ENCODE measurements at places on chromosomes 5 and 9.
A peak's percentile ranks its signal among the peaks of the same experiment; 100 is the strongest.

GRCh38 chr5:176690911-176691310 is 43.6 kb downstream of the TSPAN17 start:
- DNase-seq: no peak

- DNase-seq: no peak
Measured at GRCh38 chr5:65026816-65027548, 258.3 kb downstream of the CWC27 start.

DNA sequence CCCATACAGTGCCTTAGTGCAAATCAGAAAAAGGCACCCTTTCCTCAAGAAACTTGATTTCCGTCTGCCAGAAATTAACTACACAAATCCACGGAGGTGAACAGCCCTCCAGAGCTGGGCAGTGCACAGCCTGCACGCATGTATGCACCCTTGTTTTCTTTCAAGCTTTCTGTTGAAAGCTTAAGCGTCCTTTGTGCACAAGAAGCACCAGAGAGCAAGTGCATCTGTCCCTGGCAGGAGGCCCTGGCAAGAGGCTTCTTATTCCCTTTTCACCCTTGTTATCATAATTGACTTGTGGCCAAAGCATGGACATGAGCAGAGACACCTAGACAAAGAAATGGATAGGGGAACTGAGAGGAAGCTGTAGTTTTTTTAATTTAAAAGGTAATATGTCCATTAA is 47.4 kb upstream of the ATG10 start:
- DNase-seq: no peak

DNA sequence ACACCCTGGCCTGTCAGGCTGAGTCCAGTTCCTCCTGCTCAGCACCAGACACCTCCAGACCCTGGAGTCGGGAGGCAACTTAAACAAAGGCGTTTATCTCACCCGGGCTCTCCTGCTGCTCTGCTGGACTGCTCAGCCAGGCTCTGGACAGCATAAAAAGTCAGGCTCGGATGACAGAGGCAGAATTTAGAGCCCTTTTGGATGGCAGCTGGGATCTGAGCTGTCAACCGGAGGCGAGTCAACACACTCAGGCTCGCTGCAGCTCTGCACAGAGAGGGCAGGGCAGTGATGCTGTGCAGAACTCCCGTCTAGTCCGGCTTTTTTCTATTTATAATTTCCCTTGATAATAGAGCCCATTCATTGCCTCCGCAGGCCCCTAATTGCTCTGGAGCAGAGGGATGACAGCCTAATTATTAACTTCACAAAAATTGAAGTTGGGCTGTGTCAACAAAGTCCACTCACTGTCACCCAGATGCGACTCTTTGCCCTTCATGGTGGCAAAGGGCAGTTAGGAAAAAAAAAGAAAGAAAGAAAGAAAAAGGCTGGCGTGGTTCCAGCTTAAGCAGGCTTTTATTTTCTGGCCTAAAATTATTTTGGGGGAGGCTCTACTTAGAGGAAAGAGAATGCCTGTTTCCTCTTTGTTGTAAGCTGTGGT is 37.6 kb downstream of the STC2 start:
- no peak for DNase-seq

- DNase-seq: no peak
Measured at GRCh38 chr5:178941361-178941760, 363 bp downstream of the ZNF454 start.

DNA sequence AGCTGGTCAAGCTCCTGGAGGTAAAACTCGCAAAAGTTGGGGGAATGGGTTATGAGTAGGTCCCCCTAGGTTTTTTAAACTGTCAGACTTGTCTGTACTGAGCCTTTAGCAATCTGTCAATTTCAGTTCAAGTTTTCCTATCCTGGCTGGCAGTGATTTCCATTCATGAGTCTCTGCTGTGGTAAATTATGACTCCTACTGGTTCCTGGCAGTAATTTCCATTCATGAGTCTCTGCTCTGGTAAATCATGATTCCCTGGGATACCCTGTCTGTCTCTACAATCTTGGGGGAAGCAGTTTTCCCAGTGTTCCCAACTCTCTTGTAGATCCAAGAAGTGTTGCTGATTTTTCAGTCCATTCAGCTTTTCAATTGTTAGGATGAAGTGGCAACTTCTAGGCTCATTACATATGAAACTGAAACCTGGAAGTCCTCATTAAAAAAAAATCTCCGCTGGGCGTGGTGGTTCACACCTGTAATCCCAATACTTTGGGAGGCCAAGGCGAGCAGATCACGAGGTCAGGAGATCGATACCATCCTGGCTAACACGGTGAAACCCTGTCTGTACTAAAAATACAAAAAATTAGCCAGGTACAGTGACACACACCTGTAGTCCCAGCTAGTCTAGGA is 91.3 kb upstream of the GPBP1 start:
- peak; percentile 18 for DNase-seq

- DNase-seq: no peak
Measured at GRCh38 chr5:150044329-150044681, 42.0 kb downstream of the CSF1R start.

GRCh38 chr5:107948377-107948776 is 277.6 kb upstream of the EFNA5 start:
- DNase-seq: no peak

GRCh38 chr9:85224729-85225128 is 517.0 kb downstream of the AGTPBP1 start:
- DNase-seq: no peak

DNA sequence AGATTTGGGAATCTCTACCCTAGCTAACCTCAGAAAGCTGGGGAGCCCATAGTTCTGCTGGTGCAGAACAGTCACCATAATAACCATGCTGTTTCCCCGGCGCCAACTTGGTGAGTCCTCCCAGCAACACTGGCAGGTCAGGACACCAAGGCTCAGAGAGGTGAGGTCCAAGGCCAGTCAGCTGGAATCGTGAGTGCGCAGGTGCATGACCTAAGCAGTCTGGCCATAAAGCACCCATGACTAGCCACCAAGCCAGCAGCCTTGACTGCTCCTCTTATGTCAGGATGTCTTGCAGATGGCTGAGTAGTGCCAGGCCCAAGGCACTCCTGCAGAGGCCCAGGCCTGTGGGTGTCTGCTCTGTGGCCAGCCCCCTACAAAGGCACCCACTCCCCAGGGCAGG is 2.6 kb downstream of the RNF44 start:
- DNase-seq: no peak

DNA sequence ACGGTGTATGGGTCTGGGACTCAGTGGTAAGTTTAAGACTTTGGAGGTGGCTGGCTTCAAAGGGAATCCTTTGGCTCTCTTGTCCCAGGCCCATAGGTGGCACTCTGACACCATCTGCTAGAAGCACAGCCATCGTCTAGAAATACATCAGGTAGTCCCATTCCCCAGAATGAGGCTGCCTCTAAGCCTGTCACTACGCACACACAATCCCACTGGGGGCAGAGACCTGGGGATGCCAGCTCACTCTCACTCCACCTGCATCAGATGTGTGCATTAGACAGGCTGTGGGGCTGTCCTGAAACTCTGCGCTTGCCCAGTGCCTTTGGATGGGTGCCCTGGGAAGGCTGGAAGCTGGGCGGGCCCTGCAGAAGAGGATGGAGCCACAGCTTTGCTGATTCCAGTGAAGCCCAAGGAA is 127.5 kb upstream of the PANK3 start:
- no peak for DNase-seq

DNA sequence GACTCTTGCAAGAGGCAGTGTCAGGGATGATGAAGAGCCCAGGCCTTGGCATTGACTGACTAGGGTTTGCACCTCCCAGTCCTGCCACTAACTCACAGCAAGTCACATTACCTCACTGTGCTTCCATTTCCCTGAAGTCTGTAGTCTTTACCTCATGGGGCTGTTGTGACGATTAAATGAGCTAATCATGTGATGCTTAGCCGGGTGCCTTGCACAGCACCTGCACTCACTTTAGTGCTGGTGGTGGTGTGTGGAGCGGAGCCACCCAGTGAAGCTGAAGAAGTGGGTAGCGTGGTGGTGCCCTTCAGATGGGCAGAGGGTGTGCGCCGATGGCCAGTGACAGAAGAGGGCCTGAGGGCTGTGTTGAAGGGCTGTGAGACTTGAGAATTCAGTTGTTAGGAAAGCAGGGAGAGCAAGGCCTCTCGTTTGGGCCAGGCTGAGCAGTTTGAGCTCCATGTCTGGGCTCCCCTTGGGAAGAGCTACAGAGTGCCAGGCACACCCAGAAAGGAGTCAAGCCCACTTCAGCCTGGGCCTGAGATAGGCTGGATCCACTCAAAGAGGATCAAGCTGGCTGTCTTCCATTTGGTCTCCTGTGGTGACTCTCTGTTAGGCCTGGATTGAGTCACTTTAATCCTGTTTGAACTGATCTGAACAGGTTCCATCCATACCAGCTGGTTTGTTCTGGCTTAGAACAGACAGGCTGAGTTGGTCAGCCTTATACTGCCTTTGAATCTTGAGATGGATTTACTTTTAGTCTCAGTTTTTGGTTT is 42.5 kb downstream of the RALGPS1 start:
- no peak for DNase-seq

DNA sequence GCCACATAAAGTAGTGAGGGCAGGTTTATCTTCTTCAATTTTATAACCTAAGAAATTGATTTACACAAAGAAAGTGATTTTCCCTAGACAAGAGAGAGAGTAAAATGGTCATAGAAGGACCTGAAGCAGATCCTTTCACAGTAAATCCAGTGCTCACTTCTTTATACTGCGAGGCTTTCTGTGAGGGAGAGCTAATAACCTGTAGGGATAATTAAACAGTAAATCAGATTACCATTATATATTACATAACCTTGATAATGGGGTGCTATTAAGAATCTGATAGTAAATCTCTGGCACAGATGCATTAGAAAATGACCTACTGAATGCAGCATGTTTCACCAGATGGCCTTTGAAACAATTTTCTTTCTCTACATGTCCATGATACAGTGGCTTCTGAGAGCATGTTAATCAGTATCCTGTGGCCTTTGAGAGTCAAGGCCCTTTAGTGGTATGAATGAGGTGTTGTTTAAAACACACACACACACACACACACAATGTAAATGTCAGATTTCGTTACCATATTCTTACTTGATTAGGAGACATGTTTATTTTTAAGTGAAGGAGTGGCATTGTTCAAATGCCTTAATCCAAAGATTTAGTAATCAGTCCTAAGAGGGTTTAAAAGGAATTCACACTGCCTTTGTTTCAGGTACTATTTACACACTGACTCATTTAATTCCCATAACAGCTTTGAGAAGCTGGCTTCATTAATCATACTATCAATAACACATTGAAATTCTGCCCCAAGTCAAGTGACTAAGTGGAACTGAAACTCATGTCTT is 124.7 kb downstream of the ALDH1A1 start:
- no peak for DNase-seq

- DNase-seq: no peak
Measured at GRCh38 chr5:126987271-126987899, 43.0 kb downstream of the MARCHF3 start.

DNA sequence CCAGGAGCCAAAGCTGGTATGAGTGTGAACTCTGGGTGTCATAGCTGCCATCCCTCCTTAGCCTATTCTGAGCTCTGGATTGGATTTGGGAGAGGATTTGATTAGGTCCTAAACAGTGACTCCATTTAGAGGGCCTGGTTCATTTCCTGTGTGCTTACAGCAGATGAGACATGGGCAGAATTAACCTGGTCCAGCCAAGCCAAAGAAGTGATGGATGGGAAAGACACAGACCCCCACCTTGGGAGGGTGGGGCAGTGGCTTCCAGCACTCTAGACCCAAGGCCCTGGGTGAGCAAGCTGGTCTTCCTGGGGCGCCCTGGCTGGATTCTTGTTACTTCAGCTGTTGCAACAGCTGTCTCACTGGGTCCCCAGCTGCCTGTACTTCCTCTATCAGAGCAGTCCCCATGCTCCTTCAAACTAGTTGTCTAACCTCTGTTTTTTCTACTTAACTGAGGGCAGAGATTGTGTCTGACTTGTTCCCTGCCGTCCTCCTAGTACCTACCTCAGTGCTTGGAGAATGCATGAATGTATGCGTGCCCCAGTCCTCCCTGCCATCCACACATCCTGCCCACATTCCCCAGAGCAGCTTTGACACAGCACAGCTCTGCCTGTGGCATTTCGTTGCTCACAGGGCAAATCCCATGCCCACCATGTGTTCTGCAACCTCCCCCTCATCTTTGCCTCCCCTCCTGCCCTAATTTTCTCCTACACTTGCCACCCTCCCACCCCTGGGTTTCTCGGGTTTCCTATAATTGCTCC is 115.9 kb downstream of the RGS3 start:
- DNase-seq: no peak

DNA sequence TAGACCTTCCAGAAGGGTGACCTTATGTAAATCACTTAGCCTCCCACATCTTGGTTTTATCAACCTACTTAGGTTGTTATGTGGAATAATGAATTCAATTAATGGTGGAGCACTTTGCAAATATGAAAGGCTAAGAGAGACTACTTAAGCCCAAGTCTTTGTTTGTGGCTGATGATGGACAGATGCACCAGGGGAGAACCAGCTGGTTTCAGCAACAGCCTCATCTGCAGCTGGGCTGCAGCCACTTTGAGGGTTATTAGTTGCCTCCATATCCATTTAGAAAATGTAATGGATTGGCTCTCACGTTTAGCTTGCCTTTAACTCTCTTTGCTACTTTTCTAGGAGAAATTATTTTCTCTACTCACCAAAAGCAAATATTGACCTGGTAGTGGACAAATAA is 146.6 kb downstream of the ESM1 start:
- DNase-seq: no peak

DNA sequence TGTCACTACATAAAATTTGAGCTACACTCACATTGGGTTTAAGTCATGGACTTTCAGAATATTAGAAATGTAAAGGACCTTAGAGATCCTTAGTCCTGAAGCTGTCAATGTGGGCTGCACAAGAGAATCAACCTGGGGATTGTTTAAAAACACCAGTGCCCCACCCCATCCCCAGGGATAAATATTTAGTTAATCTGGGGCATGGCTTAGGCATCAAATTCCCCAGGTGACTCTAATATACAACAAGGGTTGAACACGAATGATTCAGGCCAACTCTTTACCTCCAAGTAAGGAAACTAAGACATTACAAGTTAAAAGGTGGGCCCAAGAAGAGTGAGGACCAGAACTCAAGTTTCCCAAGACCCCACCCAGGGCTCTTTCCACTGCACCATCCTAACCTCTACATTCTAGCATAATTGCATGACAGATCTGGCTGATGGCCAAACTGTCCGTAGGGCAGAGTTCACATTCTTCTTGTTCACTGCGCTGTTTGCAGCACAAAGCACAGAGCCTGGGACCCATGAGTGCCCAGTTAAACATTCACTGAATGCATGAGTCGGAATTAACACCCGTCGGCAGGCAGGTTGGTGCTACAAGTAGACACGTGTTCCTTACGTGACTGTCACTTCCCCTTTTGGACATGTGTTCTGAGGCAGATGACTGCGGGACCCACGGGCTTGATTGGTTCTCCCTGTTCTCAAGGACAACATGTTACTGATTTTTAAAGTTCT is 25.2 kb downstream of the CYFIP2 start:
- DNase-seq: peak; percentile 56

GRCh38 chr5:178234750-178235587 is 2.4 kb upstream of the PHYKPL start:
- DNase-seq: peak; percentile 91

GRCh38 chr5:128905568-128906110 is 59.6 kb upstream of the SLC27A6 start:
- peak; percentile 11 for DNase-seq

GRCh38 chr5:87876616-87877015 is 392.0 kb downstream of the TMEM161B start:
- no peak for DNase-seq

GRCh38 chr9:124389146-124389939 is 25.9 kb downstream of the PSMB7 start:
- no peak for DNase-seq
